ENCODE measurements at places on chromosomes 3 and 15. TPM values are rescaled to one million over a fixed set of nuclear protein-coding genes. Genes with fewer than 3 reads are reported as not detected.

IQCH gene
- 5.2 TPM for polyA plus RNA-seq

ELL3 gene
- not detected for polyA plus RNA-seq

ATP2B2 gene
- 357 TPM for polyA plus RNA-seq

DUOX1 gene
- polyA plus RNA-seq, result not detected

RFX7 gene
- 3.8 TPM for polyA plus RNA-seq

TNNC1 gene
- polyA plus RNA-seq, result 0.71 TPM

ADPRH gene
- polyA plus RNA-seq, result 1.3 TPM
